Forelimb muscle (tissue), 1 donor: ENCODE measurements at places on chromosomes 16 and 17.

- no peak for DNase-seq
Observed at GRCh38 chr16:15950161-15950854, 892 bp downstream of the ABCC1 start.

DNA sequence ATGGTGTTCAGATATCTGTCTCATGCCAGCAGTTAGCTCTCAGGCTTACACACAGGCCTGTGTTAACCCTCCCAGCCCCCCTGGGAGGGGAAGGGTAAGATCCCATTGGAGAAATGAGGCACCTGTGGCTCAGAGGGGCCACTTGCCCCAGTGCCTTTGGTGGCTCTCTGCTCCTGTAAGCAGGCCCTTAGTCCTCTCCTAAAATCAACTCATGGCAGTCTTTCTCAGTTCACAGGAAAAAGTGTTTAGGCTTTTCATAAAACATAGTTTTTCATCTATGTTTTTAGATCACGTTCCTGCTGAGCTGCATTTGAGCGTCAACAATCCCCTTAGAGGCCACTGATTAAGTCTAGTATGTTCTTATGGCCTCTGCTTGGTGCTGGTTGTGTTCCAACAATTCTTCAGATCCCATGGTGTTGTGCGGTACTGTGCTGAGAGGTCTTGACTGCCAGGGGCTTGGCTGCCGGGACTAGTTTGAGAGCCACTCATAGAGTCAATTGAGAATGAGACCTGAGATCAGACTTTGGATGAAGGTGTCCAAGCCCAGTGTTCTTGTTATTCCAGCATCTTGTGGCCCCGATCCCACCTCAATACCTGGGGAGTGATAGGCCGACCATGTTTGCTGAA is 10.6 kb downstream of the TAOK2 start:
- DNase-seq: no peak

GRCh38 chr17:8900626-8901585 is 33.4 kb upstream of the PIK3R6 start:
- DNase-seq: no peak

GRCh38 chr17:19270347-19270703 is 33.2 kb downstream of the EPN2 start:
- no peak for DNase-seq

GRCh38 chr17:82076785-82077591 is 11.4 kb upstream of the DUS1L start:
- no peak for DNase-seq

DNA sequence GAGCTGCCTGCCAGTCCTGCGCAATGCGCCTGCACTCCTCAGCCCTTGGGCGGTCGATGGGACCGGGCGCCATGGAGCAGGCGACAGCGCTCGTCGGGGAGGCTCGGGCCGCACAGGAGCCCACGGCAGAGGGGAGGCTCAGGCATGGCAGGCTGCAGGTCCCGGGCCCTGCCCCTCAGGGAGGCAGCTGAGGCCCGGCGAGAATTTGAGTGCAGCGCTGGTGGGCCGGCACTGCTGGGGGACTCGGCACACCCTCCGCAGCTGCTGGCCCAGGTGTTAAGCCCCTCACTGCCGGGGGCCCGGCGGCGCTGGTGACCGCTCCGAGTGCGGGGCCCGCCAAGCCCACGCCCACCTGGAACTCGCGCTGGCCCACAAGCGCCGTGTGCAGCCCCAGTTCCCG is 13.6 kb upstream of the FADS6 start:
- DNase-seq: no peak
